T-helper 17 cell (primary cell): ENCODE measurements at places on chromosomes 5 and 9.
A peak's percentile ranks its signal among the peaks of the same experiment; 100 is the strongest.

DNA sequence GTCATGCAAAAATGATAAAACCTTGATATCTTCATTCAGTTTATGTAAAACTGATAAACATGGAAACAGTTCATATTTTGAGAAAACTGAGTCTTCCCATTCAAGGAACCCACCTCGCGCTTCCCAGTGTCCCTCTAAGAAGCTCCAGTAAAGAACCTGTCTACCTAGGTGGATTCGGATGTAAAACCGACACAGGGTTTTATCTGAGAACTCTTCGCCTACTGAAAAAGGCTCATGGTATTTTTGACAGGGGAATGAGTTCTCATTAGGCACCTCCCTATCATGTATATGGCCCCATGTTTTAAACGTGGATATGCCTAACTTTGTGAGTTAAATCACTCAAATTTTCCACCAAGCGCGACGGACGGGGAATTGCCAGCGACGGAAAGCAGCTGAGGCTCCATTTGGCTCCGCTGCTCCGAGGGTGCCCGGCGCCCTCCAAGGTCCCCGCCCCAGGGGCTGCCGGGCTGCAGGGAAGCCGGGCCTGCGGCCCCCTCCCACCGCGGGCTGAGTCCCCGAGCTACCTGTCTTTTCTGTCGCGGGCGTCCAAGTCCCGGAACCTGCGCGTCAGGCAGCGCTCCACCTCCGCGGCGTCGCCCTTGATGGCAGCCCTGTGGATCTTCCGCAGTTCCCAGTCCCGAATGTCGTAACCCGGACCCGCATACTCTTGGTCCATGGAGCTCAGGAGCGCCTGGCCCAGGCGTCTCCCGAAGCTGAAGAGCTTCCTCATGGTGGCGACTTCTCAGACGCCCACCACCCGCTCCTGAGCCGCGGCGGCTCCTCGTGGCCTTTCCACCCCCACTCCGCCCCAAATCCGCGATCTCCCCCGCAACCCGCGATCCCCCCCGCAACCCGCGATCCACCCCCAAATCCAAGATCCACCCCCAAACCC, 594 bp downstream of the ANKRD18A start:
- H3K27ac ChIP-seq: peak overlapping the region; percentile 54
- no peak for DNase-seq
- no peaks in the 10 kb centered on the region for H3K27me3 ChIP-seq
- peaks cover 16% of the 10 kb centered on the region for H3K4me1 ChIP-seq
- H3K4me3 ChIP-seq: peak overlapping the region; percentile 94

- H3K27me3 ChIP-seq: no peaks in the 10 kb centered on the region
- H3K27ac ChIP-seq: peak overlapping the region; percentile 27
- DNase-seq: no peak
- H3K4me3 ChIP-seq: no peak overlapping the region
- H3K36me3 ChIP-seq: no peaks in the 10 kb centered on the region
- H3K4me1 ChIP-seq: peaks cover 11% of the 10 kb centered on the region
Observed at GRCh38 chr9:31542384-31543055, 841.9 kb upstream of the ACO1 start.

- peak overlapping the region; percentile 76 for H3K27ac ChIP-seq
- no peak overlapping the region for H3K4me3 ChIP-seq
- no peaks in the 10 kb centered on the region for H3K27me3 ChIP-seq
- H3K4me1 ChIP-seq: peaks cover 22% of the 10 kb centered on the region
- DNase-seq: no peak
- H3K36me3 ChIP-seq: peaks cover 8% of the 10 kb centered on the region
Observed at GRCh38 chr5:43161244-43161643, 30.8 kb upstream of the NIM1K start.

GRCh38 chr5:54344653-54345052, 34.3 kb upstream of the ARL15 start:
- peaks cover 18% of the 10 kb centered on the region for H3K27me3 ChIP-seq
- no peak overlapping the region for H3K4me3 ChIP-seq
- H3K4me1 ChIP-seq: no peaks in the 10 kb centered on the region
- H3K27ac ChIP-seq: no peak overlapping the region

DNA sequence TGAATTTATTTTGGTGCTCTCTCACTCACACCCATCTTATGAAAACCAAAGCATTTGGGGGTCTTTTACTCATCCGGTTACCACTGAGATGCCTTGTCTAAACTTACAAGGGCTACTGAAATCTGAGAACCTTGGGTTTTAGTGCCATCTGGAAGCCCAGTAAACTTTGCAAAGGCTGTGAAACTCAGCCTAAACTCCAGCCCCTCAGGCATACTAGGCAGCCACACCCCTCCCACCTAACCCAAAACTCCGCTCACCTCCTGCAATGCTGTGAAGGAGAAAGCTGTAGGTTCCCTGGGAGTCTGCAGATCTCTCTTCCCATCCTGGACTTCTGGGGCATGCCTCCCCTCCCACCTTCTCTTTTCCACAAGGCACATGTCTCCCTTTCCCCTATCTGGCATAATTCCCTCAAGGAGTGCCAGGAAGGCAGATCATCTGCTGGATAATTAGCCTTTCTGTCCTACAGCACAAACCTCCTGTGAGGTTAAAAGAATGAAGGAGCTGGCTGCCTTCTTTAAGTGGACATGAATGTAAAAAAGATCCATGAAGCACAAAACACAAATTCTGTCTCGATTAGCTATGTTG, 71.5 kb upstream of the ANXA1 start:
- no peak overlapping the region for H3K27ac ChIP-seq
- no peaks in the 10 kb centered on the region for H3K36me3 ChIP-seq
- no peak overlapping the region for H3K4me3 ChIP-seq
- H3K4me1 ChIP-seq: no peaks in the 10 kb centered on the region

DNA sequence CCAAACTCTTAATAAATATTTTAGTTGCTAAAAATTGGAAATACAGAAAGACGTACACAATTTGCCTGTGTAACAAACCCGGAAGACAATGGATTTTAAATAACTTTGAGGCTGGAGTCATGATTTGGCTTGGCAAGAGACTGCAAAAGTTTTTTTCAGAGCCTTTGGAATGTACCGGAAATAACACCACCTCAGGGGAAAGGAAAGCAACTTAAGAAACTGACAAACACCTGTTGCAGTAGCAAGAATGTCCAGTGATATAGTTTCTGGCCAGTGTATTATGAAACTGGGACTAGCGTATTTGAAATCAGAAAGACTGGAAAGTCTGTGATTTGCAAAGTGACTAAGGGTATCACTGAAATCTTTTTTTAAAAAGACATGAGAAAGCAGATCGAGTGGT, 842 bp downstream of the MUSK start:
- no peak overlapping the region for H3K27ac ChIP-seq
- no peak for DNase-seq

DNA sequence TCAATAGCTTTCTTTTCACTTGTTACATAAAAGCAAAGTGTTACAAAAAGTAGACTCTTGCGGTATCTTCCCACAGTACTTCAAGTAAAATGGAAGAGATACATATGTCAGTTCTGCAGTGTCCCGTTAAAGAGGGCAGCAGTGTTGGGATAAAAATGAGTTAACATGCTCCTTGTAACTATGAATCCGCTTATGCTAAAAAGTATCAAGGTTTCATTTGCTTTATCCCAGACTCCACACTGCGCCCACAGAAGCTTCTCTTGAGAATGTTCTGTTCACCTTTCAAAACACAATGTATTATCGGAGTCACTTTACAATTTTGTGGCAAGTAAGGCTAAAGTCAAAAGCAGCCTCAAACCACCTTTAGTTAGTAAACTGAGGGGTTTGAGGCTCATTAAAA, 790 bp downstream of the PTAR1 start:
- H3K27me3 ChIP-seq: no peaks in the 10 kb centered on the region
- peak overlapping the region; percentile 95 for H3K4me3 ChIP-seq
- H3K36me3 ChIP-seq: peaks cover 2% of the 10 kb centered on the region
- no peak for DNase-seq
- H3K27ac ChIP-seq: peak overlapping the region; percentile 87
- H3K4me1 ChIP-seq: peaks cover 23% of the 10 kb centered on the region
